Anterior cingulate cortex (tissue), 58 donors: ENCODE measurements at places on chromosomes 1 and 21.
A peak's percentile ranks its signal among the peaks of the same experiment; 100 is the strongest.

DNA sequence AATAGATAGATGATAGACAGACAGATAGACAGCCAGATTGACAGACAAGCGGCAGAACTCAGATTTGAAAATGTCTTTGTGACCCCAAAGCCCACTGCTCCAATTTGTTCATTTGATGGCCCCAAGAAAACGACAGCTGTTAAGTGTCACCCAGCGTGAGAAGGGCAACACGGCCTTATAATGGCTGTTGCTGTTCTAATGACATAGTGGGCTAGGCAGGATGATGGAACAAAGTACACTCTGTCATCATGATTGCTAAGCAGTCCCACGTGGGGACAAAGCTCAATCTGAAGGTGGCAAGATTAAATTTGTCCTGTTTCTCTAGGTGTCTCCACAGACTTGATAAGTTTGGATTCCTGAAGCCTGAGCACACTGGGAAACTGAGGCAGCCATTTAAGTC, 112.9 kb downstream of the DAB1 start:
- DNase-seq: no peak

- no peak for DNase-seq
These were observed 3.5 kb downstream of the HDGF start for GRCh38 chr1:156747742-156748669.

GRCh38 chr21:15631342-15631741, 98.4 kb upstream of the USP25 start:
- no peak for DNase-seq

DNA sequence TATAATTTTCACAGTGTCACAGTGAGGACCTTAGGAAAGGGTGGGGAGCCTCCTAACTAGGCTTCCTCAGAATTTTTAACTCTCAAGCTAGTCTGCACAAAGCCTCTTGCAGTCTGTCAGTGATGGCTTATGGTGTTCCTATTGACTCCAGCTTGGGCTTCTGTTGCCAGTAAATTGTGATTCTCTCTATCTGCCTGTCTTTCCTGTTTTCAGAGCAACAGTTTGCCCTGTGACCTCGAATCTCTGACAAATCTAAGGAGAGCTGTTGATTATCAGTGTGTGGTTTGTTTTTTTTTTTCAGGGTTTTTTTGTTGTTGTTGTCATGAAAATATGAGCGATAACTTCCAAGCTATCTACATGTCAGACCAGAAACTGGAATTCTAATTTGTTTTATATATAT, 423.2 kb upstream of the B3GALT2 start:
- no peak for DNase-seq

DNA sequence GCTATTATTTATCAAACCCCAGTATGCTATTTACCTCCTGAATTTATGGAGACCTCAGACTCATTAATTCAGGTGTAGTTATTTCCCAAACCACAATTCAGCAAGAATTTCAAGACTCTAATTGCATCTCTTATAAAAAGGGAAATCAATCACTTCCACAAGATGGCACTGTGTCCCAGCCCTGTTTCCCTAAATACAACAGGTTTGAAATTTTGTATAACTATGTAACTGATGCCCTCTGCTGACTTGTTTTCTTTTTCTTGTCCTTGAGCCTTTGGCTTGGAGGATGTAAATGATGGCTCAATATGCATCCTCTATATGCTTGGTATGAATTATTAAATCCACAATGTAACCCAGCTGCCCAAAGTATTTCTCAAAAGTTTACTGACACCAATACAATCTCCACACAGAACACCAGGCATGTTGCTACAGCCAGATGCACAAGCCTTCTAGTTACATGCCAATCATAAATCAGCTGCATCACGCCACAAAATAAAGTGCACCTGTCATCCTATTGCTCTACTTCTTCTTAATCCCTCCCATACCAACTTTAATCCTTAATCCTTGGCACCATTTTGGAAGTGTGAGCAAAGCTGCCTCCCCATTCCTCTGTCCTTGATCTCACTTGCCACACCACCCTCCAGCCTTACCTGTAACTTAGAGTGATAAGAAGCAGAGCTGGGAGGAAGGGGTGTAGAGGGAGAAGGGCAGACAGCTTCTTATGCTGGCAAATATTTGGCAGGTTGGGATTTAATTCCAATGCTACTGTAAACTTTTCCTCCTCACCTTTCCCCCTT, 9.0 kb downstream of the C1orf105 start:
- DNase-seq: no peak

DNA sequence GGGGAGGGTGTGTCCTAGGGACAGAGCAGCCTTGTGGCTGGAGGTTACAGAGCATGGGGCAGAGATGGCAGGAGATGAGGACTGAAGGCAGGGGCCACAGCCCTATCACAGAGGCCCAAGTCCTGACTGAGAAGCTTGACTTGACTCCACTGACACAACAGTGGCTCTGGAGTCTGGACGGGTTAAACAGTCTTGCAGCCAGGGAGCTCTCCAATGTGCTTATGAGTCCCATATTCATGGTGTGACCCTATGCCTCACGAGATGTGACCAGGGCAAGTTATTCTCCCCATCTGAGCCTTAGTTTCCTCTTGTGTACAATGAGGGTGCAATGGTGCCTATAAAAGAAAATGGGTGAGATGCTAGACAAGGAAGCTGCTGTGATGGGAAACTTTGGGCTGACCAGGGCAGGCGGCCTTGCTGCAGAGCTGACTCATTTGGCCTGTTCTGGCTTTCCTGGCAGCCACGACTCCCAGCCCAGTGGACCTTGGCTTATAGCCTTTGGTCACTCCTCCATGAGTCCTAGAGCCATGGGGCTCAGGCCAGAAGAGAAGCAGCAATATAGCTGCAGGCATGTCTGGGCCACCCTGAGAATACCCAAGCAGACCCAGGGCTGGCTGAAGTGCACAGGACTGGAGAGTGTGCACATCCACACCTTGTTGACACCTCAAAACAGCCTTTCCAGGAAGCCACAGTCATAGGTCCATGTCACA, 2.8 kb upstream of the TTC22 start:
- no peak for DNase-seq

GRCh38 chr1:214292322-214292721, 11.4 kb downstream of the SMYD2 start:
- no peak for DNase-seq

- DNase-seq: no peak
These were observed 11.4 kb upstream of the SELE start for GRCh38 chr1:169745015-169745861.

DNA sequence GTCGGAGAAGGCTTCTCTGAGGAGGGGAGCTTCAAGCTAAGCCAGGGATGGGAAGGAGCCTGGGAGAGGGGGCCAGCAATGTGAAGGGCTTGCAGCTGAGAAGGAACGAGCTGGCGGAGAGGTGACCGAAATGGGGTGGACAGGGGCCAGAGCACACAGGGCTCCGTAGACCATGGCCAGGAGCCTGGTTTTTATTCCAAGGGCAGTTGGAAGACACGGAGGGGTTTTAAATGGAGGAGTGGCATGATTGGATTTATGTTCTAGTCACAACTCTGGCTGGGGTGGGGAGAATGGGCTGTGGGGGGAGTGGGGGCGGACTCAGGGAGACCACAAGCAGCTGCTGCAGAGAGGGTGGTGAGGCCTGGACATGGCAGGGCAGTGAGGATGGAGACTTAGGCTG, 5.1 kb upstream of the EPS8L3 start:
- no peak for DNase-seq

GRCh38 chr1:93635614-93636543, 45.8 kb downstream of the BCAR3 start:
- peak; percentile 51 for DNase-seq

DNA sequence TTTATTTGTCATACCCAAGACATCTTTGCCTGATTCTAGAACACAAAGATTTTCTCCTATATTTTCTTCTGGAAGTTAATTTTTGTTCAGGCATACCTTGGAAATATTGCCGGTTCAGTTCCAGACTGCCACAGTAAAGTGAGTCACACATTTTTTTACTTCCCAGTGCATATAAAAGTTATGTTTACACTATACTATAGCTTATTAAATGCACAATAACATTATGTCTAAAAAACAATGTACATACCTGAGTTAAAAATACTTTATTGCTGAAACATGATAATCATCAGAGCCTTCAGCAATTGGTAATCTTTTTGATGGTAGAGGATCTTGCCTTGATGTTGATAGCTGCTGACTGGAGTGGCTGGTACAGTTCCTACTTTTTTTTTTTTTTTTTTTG, 10.0 kb downstream of the SMCP start:
- DNase-seq: no peak

DNA sequence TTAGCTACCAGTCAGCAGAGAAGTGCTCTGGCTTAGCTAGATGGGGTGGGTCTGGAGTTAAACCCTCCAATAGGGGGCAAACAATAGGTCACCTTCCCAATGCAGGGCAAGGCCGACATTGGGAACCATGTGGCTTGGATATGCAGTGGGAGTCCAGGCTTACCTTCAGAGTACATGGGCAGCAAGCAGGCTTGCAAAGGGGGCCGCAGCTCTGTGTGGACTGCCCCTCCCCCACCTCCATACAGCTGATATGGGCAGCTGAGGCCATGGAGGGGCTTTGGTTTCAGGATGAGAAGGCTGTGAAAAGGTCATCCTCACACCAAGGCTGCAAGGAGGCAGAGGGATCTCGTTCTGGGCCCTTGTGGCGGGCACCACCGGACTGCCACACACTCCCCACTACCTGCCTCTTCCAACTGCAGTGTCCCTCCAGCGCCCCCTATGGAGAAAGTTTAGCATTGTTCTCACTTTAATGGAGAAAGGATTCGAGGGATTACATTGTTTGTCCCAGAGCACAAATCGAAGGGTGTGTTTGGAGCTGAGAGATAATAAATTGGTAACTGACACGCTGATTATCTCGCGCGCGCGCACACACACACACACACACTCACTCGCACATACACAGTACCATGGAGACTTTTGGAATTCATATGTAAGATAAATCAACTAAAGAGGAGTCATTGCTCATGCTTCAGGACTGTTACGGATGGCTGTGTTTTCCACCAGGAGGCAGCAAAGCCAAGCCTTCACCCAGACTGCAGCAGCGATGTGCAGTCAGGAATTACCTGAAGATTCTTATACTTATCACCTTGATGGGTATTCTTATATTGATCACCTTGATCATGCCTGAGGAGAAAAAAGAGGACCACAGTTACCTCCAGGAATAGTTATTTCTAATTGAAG, 7.0 kb upstream of the SMCP start:
- DNase-seq: no peak

DNA sequence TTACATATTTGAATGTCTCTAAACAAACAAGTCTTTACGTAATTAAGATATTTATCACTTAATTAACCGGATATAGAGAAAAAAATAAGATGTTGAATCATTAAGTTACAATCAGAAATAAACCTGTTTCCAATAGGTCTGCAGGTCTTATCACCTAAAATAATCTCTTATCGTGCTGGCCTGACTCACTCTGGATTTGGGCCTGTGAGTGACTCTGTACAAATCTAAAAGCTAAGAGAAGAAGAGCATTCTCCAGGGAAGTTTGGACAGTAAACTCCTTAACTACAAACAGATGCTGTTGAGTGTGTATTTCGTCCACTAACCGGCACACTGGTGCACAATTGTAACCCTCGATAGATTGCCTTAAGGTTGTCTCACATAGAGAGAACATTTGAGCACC, 25.3 kb downstream of the CEP104 start:
- DNase-seq: no peak

DNA sequence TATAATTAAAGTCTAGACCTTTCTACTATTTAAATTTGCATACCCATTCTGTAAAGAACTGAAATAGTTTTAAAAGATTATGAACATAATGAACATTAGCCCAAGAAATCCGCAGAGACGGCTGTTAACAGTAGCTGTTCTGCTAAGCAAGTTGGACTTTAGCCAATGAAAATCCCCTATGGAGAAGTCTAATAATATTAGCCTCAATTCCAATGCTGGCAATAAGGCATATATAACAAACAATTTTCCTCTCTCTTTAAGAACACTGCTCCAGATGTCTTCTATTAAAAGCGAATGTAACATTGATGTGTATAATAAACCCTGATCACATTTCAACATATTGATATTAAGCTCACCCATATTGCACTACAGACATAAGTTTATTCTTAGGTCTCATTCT, 221.3 kb upstream of the KCTD3 start:
- no peak for DNase-seq

DNA sequence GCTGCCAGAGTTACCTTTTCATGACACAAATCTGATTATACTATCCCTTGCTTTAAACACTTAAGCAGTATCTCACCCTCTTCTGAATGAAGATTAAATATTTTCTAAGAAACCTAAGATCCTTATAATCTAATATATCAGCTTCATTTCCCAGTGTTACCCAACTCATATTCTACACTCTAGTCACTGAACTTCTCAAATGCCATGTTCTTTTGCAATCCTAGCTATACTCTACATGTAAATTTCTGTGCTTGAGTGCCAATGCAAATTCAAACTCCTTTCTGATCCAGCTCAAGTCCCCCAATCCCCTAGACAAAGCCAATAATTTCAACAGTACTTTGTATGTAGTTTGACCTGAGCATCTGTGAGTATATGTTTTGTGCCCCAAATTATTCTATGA, 293.9 kb downstream of the SDCCAG8 start:
- DNase-seq: no peak

GRCh38 chr1:18612073-18612472, 18.6 kb upstream of the PAX7 start:
- DNase-seq: no peak

- no peak for DNase-seq
These were observed 54.6 kb upstream of the PRDX6 start for GRCh38 chr1:173422456-173422976.

DNA sequence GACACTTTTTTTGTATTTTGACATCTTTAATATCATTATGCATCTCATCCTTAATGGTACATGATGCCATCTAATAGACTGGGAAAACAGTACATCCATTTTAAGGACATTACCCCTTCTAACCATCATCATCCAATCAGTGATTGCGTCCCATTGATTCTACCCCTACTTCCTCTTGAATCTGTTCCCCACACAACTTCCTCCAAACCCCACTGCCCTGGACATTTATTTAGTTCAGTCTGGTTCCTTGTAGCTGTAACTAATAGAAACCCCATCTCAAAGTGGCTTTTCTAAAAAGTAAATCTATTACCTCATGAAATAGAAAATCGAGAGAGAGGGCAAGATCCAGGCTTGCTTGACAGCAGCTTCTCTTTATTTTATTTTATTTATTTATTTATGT, 2.1 kb upstream of the ITLN1 start:
- no peak for DNase-seq

- DNase-seq: no peak
These were observed 93.4 kb downstream of the ADARB1 start for GRCh38 chr21:45167796-45168222.

DNA sequence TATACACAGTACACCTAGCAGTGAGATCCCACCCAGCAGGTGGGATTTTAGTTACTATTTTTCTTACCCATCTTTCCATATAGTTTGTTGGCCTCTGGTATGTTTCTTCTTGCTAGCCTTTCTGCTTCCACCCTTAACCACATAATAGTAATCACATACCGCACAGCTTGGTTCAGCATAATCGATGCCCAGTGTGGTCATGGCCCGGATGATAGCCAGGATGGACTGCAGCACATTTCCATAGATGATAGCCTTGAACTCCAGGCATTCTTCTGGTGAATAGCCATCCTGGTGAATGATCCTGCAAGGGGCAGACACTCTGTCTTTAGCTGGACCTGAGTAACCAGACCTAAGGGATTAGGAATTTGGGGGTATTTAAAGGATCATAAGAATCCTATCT, 9.5 kb downstream of the GNAT2 start:
- DNase-seq: no peak
